ENCODE measurements at places on chromosomes 1 and 21. TPM values are rescaled to one million over a fixed set of nuclear protein-coding genes. Genes with fewer than 3 reads are reported as not detected.

GRCh38 chr1:186627019-186627418, 53.2 kb downstream of the PTGS2 start:
- no peak for DNase-seq

DNA sequence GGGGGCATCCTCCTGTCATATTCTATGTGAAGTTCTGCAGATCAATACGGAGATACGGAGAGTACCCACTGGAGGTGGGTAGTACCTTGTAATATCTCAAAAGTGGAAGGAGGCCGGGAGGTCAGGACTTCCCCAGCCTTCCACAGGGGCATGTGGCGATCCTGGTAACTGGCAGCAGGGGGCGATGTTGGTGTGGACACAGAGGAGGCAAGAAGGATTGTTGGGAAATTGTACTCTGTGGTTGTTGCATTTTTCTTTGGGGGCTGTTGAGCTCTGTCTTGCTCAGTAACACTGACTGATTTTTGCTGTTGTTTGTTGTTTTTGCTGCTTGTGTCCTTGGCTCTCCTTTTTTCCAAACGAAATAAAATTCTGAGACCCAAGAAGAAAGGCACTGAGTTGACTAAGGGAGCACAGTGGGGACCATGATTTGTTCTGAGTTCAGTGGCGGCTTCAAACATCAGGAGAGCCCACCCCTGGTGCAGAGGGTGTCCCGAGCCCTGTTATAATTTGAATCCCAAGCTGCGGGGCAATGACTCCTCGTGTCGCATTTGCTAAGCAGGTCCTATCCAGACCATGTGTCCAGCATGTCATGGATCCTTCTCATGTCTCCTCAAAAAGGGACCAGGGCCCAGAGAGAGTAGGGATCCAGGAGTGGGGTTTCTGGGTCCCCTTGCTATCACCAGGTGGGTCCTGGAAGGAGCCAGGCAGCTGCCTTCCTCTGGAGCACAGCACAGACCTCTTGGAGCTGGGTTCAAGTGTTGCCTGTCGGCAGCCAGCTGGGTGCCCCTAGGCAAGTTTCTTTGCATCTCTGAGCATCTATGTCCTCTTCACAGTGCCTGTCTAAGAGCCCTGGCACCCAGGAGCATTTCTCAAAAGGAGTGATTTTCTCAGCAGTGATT, 22.8 kb downstream of the LHX4 start:
- DNase-seq: no peak

GRCh38 chr1:221813887-221814286, 72.0 kb upstream of the DUSP10 start:
- no peak for DNase-seq

Gene KDM5B
- total RNA-seq: 74.9 TPM

DNA sequence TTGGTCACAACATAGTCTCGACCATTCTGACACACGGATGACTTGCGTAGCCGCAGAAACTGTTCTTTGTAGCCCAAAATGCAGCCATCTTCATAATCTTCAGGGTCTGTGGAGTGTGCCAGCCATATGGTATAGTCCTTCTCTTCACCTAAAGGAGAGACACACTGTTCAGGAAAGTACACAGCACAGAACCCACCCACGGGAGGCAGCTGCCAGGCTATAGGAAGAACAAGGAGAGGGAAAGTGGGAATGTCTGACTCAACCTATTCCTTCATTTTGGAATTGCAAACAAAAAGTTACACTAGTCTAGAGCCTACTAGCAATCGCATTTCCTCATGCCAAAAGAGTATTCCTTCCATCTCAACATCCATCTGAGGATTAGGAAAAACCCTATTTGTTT, 16.2 kb upstream of the MYBPHL start:
- no peak for DNase-seq

Gene EPHB2
- total RNA-seq: 17.6 TPM

GRCh38 chr1:1004780-1005697, 5.1 kb upstream of the HES4 start:
- no peak for DNase-seq

Gene GPR37L1
- 73.9 TPM for total RNA-seq

Gene KRTAP21-2
- total RNA-seq: not detected

Gene MIGA1
- 55.6 TPM for total RNA-seq

DNA sequence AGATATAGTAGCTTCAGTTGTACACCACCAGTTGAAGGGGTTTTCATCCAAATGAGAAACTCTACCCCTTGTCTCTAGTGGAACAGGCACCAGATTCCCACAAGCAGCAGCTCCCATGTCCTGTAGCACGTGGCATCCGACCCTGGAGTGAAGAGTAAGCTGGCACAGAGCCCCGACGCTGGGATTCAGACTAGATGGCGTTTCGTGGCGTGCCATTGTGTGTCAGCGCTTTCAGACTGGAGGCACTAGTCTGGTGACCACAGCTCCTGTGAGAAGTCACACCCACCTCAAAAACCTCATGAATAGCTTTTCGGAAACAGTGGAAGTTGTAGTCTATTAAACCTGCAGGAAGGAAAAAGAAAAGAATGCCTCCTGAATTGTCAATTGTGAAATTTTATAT, 20.2 kb downstream of the RRAGC start:
- no peak for DNase-seq

DNA sequence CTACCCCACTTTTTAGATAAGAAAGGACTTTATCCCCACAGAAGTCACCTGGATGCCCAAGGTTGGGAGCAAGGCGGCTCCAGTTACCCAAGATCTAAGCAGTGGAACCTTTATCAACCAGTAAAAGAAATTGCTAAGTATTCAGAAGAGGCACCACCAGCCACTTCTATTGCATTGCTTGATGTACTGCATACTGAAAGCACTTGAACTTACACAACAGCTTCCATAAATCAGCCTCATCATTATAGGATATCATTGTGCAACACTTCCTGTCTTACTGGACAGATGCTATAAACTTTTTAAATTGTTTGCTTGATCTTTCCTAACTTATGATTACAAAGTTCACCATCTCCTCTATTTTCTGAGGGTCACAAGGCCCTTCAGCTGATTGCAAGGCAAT, 642.7 kb upstream of the CXADR start:
- DNase-seq: no peak

- DNase-seq: no peak
Measured at GRCh38 chr1:218301217-218301616, 16.1 kb downstream of the RRP15 start.

DNA sequence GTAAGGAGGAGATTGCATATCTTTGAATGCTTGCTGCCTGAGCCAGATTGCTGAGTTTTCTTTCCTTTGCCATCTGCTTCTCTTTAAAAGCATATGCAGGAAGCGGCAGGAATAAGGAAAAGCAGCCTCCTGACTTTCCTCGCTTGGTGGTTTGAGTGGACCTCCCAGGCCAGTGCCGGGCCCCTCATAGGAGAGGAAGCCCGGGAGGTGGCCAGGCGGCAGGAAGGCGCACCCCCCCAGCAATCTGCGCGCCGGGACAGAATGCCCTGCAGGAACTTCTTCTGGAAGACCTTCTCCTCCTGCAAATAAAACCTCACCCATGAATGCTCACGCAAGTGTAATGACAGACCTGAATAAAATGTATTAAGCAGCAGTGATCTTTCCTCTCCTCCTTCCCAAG, 1.5 kb downstream of the CORT start:
- DNase-seq: no peak

- DNase-seq: no peak
Measured at GRCh38 chr1:115987623-115988022, 11.3 kb downstream of the SLC22A15 start.

GRCh38 chr1:226782845-226783601, 43.9 kb upstream of the ITPKB start:
- DNase-seq: no peak

Gene RNF186
- not detected for total RNA-seq

- DNase-seq: no peak
Measured at GRCh38 chr1:61356016-61356415, 273.7 kb downstream of the NFIA start.

DNA sequence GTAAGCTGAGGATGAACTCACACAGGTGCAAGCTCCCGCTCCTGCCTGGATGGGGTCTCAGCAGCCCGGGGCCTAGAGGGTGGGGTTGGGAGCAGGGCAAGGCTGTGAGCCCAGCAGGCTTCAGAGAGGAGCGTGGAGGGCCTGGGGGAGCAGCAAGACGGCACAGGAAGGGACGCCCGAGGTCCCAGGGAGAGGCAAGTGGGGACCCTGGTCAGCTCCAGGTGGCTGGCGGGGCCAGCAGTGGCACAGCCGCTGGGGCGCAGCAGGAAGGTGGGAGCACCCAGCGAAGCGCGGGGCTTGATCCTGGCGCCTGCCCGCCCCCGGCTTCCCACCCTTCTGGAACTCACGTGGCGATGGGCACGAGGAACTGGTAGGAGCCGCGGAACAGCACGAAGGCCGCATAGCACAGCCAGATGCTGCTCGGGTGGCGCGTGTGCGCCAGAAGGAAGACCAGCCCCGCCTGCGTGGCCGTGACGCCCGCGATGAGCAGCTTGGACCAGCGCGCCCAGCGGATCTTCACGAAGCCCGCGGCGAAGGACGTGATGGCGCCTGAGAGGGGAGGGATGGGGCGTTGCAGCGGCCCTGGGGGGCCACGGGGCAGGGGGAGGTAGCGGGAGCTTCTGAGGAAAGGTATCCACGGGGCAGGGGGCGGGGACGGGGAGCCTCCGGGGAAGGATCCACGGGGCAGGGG, 11.7 kb downstream of the SLC19A1 start:
- peak; percentile 41 for DNase-seq

All from dorsolateral prefrontal cortex (tissue), 122 donors.